ENCODE measurements at places on chromosomes 1 and 21. TPM values are rescaled to one million over a fixed set of nuclear protein-coding genes. Genes with fewer than 3 reads are reported as not detected.

GRCh38 chr1:59409549-59409948, 112.7 kb downstream of the FGGY start:
- DNase-seq, result no peak

DNA sequence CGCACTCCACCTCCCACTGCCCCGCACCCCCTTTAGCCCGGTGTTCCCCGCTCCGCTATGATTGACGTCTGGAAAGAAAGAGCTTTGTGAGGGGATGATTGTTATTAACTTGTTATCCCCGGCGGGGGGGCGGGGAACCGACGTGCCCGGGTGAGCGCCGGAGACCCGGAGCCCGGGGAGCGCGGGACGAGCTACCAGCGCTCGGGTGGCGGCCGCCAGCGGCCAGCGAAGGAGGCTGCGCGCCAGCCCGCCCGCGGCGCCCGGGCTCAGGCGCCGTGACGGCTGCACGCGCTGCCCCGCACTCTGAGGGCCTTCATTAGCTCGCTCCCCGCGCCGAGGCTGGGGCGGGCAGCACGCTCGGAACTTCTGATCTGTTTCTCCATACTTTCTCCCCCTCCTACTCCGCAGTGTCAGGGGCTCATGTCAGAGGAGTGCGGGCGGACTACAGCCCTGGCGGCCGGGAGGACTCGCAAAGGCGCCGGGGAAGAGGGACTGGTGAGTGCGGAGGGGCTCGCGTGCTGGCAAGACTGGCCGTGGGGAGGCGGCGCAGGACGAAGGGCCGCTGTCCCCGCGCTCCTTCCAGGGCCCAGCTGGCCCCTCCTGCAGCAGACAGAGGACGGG, 2.1 kb downstream of the LHX8 start:
- no peak for DNase-seq

DNA sequence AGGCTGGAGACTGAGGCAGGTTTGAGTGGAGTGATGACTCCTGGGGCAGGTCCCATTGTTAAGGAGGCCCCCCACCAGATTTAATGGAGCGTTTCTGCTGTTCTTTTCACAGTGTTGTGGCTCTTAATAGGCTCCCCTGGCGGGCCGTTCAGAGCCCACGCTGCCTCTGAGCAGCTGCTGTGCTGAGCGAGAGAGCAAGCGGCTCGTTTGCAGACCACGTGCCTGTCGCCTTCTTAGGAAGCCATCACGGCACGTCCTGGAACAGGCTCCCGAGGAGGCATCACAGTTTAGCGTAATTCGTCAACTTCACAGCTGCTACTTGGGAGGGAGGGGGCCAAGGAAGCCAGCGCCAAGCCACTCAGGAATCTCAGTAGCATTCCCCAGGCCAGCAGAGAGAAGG, 70.5 kb upstream of the CTTNBP2NL start:
- DNase-seq, result no peak

The PGBD5 gene
- polyA plus RNA-seq, result 1.0 TPM

- no peak for DNase-seq
Observed at GRCh38 chr1:47580451-47580995, 142.7 kb downstream of the FOXD2 start.

- DNase-seq, result no peak
Observed at GRCh38 chr1:80392529-80392928, 1386.0 kb upstream of the ADGRL4 start.

DNA sequence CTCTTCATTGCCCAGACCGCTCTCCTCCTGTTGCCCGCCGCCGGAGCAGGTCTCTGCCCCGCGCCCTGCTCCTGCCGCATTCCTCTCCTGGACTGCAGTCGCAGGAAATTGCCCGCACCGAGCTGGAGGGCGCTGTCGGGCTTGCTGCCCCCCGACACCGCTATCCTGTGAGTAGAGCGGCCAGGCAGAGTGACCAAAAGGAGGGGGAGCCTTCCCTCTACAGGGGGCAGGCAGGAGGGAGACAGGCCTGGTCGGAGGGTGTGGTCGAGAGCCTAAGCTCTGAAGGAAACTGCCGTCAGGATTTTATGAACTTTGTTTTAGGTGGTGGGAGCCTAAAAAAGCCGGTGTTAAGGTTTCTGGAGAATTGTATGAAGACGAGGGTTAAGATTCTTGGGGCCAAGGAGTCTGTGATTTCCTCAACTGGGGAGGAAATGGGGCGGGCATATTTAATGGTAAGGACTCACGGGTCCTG, 517 bp downstream of the LRIG2 start:
- DNase-seq, result peak; percentile 15

GRCh38 chr1:16125088-16125470, 30.8 kb downstream of the EPHA2 start:
- DNase-seq, result no peak

DNA sequence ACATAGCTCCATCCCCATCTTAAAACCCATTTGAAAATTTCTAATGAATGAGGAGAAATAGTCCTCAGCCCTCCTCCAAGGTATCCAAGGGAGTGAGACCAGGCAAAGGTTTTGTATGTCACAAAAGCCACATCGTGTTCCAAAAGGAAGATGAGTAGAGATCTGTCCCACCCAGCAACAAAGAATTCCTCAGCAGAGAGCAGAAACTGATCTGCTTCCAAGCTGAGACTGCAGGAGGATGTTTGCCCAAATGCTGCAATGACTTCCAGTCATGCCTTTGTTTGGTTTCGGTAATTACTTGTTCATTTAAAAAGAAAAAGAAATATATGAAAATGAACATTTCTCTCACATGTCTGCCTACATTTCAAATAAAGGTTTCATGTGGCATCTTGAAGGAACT, 186.9 kb downstream of the SETD4 start:
- no peak for DNase-seq

The RAB25 gene
- not detected for polyA plus RNA-seq

The TSNAX gene
- polyA plus RNA-seq, result 35.6 TPM

GRCh38 chr1:10444795-10445397, 4.9 kb upstream of the CORT start:
- DNase-seq, result no peak

DNA sequence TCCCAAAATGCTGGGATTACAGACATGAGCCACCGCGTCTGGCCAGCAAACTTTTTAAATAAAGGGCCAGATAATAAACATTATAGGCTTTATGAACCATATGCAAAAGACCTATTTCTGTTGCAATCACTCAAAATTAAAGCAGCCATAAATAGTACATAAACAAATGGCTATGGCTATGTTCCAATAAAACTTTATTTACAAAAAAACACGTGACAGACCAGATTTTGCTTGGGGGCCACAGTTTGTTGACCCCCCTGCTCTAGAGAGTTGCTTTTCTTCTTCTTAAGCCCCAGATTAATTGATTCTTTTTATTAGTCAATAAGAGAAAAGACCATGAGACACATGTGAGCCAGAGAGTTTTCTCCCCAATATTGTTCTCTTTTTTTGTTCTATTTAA, 138.3 kb downstream of the MACF1 start:
- no peak for DNase-seq

The ADORA1 gene
- 2.1 TPM for polyA plus RNA-seq

- DNase-seq, result no peak
Observed at GRCh38 chr1:229433364-229434004, 410 bp downstream of the ACTA1 start.

The WNT9A gene
- polyA plus RNA-seq, result 0.91 TPM

- DNase-seq, result no peak
Observed at GRCh38 chr1:221237587-221237986, 358.3 kb downstream of the HLX start.

DNA sequence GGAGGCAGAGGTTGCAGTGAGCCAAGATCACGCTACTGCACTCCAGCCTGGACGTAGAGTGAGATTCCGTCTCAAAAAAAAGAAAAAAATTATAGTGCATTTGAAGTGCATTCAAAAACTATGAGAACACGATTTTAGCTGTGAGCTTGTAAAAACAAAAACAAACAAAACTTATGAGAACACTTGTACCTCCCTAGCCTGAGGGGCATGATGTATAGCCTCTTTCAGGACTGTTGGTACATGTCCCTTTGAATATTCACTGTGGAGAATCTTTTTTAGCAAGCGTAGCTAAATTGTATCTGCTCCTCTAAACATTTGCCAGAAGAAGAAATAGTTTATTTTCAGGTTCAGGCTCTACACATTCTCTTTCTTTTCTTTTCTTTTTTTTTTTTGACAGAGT, 9.5 kb upstream of the DEGS1 start:
- DNase-seq, result no peak

- no peak for DNase-seq
Observed at GRCh38 chr1:111695801-111696200, 43.4 kb downstream of the INKA2 start.

The SPRR2F gene
- polyA plus RNA-seq, result not detected

GRCh38 chr1:32894681-32895080, 6.5 kb downstream of the TMEM54 start:
- no peak for DNase-seq

DNA sequence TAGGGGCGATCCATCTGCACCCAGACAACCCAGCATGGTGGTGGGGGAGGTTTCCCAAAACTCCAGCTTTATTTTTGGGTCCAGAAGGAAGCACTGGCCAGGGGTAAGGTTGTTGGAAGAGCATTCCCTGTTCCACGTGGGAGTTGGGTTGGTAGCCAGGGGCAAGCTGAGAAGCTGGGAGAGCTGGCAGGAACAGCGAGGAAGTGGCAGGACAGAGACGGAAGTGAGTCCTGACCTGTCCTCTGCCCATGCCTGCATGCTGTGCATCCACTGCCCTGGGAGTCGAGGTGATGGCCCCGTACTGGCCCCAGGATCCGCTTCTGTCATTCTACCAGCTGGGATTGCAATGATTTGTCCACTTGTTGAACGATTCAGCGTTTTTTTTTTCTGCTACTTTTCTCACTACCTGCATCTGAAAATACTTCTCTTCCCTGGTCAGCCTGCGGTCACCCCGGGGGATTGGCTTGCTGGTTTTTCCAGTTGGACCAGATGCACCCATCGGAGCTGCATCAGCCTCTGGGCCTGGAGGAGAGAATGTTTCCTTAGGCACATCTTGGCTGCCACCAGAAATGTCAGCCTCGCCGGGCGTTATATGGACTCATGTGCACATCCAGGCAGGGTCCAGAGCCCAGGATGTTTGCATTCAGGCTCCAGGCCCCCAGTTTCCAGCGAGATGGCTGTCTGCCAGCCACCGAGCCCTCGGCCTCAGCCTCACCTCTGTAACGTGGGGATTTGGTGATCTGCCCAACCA, 28.3 kb upstream of the TMPRSS2 start:
- no peak for DNase-seq

The CFHR3 gene
- not detected for polyA plus RNA-seq

DNA sequence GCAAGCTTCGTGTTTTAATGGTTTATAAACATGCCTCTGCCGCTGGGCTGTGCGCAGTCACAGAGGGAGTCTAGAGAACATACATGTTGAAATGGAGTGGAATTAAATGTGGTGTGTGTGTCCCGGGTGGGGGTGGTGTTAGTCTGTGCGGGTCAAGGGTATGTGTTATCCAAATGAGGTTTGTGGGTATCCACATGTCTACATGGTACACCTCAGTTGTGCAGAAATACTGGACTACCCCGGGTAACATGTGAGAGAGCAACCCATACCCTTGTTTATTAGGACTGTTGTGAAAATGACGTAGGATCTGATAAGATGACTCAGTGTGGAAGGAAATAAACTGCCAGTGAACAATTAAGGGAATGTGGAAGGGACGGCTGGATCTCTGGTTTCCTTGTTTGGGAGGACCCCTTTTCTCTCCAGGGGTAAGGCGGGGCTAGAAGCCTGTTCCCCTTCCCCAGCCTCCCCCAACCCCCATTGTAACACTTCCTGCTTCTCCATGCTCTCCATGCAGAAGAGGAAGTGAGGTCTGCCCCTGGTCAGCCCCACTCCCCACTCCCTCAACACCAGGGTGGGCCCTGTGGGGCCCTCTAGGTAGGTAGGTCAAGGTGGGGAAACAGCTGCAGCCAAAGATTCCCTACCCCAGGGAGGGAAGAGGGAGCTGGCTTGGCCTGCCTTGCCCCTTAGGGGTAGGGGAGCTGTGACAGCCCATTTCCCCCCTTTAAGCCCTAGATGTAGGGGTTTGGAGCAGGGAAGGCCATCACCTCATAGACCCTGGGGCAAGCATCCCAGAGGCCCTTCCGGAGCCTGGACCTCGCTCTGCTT, 690 bp downstream of the EPS8L3 start:
- peak; percentile 67 for DNase-seq

The ADAM30 gene
- polyA plus RNA-seq, result not detected

GRCh38 chr1:109466452-109467300, at the start of gene SYPL2:
Gene SYPL2, plus strand, starts transcription at chr1:109466546. Its CDS starts 298 bp downstream, at chr1:109466844.
- no peak for DNase-seq

- DNase-seq, result no peak
Observed at GRCh38 chr1:113036639-113037321, 36.2 kb upstream of the LRIG2 start.

All from AG04450 (cell line).